ENCODE measurements at places on chromosomes 1 and 21.

DNA sequence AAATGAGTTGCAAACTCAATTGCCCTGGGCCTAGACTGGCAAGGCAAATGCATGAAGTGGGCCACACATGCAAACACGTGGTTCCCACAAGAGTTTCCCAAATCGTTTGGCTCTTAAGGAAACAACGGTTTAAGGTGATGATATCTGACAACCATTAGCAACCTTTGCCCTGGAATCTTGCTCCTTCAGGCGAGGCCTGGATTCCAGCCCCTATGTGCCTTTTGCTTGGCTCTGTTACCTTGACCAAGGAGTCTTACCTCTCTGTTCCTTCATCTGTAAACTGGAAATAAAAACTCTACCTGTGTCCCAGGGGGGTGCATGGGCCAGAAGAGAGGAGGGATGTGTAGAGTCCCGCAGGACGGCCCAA, 72.1 kb upstream of the CASZ1 start:
- DNase-seq, result no peak

DNA sequence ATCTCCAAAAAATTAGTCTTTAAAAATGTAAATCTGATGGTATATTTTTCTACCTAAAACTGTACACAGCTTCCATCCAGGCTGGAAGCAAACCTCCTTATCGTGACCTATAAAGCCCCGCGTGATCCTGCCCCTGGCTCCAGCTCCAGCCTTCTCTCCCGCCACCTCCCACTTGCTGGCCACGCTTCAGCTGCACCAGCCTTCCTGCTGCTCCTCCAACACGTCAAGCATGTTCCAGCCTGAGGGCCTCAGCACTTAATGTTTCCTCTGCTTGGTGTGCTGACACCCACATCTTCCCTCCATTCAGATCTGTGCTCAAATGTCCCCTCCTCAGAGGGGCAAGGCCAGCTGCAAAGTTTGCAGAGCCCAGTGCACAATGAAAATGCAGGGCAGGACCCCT, 123.5 kb upstream of the MAGI3 start:
- no peak for DNase-seq

DNA sequence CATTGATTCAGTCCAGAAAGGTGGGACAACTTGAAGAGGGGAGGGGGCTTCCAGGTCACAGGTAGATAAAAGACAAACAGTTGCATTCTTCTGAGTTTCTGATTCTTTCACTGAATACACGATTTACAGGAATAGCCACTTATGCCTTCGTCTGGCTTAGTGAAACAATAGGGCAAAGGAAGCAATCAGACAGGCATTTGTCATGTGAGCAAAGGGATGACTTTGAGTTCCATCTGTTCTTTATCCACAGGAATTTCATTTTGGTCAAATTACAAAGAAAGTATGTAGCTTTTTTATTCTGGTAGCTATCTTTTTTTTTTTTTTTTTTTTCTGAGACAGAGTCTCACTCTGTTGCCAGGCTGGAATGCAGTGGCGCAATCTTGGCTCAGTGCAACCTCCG, 202.5 kb downstream of the TTLL7 start:
- no peak for DNase-seq

DNA sequence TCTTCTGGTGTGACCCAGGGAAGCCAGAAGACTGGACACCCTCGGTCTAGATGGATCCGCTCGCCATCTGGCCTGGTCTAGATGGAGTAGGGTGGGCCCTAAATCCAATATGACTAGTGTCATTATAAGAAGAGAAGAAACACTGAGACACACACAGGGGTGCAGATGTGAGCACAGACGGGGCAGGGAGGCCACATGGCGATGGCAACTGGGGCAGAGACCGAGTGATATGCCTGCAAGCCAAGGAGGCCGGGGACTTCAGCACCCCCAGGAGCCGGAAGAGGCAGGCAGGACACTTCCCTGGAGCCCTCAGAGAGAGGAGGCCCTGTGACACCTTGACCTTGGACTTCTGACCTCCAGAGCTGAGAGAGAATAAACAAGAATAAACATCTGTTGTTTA, 5.6 kb upstream of the TFF3 start:
- no peak for DNase-seq

- peak; percentile 36 for DNase-seq
Observed at GRCh38 chr1:9115351-9116205, 13.3 kb downstream of the GPR157 start.

GRCh38 chr1:110726755-110727154, 52.0 kb upstream of the KCNA3 start:
- DNase-seq, result no peak

DNA sequence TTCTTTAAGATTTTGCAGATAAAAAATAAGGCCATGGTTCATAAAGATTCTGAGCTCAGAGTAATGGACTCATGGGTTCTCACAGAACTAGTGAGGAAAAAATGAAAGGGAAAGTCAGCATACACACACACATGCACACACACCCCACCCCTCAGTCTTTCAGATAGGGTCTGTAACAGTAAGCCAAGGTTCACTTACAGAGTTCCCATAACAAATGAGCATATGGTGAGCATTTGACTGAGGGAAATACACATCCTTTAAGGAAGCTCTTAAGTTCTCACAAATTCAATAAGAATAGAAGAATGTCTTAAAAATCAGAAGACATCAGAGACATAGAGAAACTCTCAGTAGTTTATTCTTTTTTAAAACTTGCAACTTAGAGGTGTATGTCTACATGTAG, 57.9 kb downstream of the NTMT2 start:
- peak; percentile 7 for DNase-seq

DNA sequence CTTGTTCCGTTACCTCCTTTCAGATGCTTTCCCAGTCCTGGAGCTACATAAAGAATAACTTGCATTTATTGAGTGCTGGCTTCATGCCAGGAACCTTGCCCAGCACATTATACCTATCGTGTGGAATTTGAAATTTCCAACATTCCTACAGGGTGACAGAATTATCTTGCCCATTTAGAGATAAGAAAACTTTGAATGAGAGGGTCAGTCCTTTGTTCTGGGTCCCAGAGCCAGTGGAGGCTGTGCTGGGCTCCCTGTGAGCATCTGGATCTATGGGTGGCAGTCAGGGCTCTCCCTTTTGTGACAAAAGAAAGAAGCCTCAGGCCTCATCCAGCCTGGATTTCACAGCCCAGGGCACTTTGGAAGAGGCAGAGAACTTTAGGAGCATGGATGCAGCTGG, 3.2 kb downstream of the GSTM4 start:
- no peak for DNase-seq

GRCh38 chr21:25509862-25510261, 97.4 kb downstream of the MRPL39 start:
- DNase-seq, result no peak

DNA sequence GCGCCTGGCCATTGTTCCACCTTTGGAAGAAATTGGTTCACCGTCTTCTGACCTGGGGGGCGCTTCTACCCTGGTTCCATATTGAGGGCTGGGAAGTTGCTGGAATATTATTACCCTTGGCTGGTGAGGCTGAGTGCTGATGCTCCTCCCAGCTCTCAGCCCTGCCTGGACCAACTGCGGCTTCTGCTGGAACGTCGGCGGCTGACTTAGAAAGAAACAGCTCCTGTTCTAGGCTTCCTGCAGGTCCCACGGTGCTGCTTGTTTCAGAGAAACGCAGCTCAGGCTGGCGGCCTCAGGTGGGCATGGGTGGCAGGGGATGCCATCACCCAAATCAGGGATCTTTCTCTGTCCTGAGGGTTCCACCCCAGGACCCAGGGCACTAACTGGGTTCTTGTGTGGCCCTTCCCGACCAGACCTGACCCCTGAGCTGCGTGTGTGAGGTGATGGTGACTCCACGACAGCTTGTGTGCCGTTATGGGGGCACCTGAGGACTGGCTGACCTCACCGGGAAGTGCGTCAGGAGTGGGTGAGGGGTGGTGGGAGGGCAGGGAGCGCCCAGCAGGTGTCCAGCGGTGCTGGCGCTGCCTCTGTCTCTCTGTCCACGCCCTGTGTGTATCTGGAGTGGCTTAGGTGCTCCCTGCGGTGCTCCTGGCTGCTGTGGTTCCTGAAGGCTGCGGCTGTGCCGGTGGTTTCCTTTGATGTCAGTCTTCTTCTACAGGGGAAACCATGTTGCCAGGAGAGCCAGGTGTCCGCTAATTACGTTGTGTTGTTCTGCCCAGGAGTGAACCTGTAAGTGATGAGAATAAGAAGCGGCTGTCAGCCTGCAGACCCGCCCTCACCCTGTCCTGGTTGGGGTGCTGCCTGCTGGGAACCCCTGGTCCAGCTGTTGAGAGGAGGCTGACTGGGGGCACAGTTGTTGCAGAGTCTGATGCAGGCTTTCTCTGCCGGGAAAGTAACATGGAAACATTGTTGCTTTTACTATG, 8.9 kb downstream of the SKI start:
- no peak for DNase-seq

DNA sequence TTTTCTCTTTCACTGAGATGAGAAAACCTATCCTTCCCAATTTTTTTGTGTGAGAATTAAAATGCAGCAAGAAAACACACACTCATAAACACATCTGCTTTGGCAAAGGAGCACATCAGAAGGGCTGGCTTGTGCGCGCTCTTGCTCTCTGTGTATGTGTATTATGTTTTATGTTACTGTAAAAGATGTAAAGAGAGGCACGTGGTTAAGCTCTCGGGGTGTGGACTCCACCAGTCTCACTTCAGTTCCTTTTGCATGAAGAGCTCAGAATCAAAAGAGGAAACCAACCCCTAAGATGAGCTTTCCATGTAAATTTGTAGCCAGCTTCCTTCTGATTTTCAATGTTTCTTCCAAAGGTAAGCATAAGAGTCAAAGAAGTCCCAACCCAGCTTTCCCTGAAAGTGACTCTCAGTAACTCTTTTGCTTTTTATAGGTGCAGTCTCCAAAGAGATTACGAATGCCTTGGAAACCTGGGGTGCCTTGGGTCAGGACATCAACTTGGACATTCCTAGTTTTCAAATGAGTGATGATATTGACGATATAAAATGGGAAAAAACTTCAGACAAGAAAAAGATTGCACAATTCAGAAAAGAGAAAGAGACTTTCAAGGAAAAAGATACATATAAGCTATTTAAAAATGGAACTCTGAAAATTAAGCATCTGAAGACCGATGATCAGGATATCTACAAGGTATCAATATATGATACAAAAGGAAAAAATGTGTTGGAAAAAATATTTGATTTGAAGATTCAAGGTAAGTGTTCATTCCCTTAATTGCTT, at the start of gene CD2:
CD2 (plus strand) TSS at position 233 of the 780 bp plus-strand sequence; CDS start at position 296, 63 bp downstream.
- no peak for DNase-seq

- no peak for DNase-seq
Observed at GRCh38 chr21:44979687-44980561, 40.1 kb downstream of the SLX9 start.
